ENCODE measurements at places on chromosomes 11 and 22.
A peak's percentile ranks its signal among the peaks of the same experiment; 100 is the strongest.

GRCh38 chr11:4190098-4190497 is 95.5 kb downstream of the RRM1 start:
- DNase-seq = no peak

DNA sequence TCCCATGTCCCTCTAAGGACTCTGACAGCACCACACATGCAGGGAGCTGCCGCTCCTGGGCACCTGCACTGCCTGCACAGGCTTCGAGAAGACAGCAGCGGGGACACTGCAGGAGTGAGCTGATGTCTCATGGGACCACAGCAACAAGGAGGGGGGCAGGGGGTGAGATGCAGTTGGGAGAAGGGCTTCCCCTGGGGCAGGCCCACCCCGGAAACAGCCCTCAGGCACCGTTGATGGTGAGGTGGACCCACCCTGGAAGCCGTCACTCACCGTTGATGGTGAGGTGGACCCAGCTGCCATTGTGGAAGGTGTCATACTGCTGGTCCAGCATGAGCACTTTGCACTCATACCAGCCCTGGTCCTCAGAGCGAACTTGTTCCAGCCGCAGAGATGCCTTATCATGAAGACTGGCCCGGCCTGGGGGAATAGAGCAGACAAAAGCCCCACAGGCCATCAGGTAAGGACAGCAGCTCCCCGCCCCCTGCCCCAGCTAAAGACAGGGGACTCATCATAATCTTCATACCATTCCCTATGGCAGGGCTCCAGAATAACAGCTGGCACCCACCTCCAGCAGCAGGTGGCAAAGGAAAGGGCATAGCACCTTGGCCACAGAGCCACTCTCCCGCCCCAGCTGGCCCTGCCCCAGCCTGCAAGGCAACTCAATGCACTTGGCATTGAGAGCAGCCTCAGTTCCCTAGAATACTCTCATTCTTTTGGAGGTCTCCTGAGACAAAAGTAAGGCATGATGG is 12.6 kb downstream of the IGSF9B start:
- no peak for DNase-seq

DNA sequence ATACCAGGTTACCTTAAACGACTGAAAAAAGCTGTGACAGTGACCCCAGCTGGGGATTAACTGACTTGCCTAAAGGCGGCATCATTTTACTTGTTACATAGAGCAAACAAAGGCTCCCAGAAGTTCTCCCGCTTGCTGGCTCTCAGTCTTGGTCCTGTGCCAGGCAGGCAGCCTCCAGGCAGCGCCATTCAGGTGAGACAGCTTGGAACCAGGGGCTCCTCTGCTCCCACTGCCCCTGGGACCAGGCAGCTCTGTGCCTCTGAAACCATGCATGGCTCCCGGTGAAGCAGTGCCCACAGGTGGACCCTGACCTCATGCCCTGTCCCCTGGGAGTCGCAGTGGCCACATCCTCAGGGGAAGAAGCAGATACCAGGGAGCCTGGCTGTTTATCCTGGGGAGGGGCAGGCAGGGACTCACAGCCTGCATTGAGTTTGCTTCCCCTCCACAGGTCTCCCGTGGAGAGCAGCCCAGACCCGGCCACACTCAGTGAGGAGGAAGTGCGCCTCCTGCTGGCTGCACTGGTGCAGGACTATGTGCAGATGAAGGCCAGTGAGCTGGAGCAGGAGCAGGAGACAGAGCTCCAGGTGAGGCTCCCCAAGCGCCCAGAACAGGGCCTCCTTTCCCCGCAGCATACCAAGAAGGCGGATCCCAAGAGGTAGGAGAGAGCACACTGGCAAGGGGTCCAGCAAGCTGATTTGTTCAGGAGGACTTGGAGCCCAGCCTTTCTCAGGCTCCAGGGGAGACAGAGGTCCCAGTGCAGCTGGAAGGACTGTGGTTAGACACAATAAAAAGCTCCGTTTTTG is 15.6 kb upstream of the CYP2R1 start:
- DNase-seq = peak; percentile 75

GRCh38 chr11:60927600-60927999 is 3.3 kb downstream of the TMEM132A start:
- DNase-seq = no peak

- no peak for DNase-seq
Measured at GRCh38 chr11:59222464-59223060, 9.8 kb upstream of the MPEG1 start.

GRCh38 chr11:118283756-118284350 is 19.8 kb upstream of the MPZL2 start:
- DNase-seq = no peak

GRCh38 chr11:7571640-7572000 is 57.8 kb downstream of the PPFIBP2 start:
- DNase-seq = no peak

GRCh38 chr11:15873501-15873900 is 482.8 kb downstream of the SOX6 start:
- DNase-seq = no peak

DNA sequence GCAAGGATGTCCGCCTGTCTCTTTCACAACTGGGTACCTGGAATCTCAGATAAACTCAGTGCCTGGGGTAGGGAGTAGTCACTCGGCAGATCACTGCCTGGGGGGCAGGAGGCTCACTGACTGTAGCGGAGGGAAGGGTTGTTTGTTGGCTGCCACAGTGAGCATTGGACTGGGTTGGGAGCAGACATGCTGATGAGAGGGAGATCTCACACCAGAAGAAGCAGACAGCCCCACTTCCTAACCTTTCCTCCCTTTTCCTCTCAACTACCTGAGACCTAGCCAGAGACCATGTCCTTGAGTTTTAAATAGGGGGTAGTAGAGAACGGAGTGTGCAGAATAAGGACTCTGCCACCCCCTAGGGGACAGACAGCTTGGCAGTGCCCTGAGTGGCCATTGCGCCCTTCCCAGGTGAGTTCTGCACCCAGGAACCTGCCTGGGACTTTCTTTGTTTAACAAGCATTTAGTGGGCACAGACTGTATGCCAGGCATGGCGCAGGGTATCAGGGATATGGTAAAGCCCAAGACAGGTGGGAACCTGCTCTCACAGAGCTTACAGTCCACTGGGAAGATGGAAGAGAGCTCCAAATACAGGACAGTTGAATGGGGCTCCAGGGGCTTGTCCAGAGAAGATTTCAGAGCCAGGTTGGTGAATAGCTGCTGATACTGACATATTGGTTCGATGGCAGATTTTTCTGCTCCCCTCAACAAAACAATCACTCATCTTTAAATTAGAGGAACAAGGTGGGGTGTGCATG is 115.7 kb upstream of the NNMT start:
- no peak for DNase-seq

GRCh38 chr11:12853652-12854296 is 155.3 kb upstream of the RASSF10 start:
- DNase-seq = no peak

DNA sequence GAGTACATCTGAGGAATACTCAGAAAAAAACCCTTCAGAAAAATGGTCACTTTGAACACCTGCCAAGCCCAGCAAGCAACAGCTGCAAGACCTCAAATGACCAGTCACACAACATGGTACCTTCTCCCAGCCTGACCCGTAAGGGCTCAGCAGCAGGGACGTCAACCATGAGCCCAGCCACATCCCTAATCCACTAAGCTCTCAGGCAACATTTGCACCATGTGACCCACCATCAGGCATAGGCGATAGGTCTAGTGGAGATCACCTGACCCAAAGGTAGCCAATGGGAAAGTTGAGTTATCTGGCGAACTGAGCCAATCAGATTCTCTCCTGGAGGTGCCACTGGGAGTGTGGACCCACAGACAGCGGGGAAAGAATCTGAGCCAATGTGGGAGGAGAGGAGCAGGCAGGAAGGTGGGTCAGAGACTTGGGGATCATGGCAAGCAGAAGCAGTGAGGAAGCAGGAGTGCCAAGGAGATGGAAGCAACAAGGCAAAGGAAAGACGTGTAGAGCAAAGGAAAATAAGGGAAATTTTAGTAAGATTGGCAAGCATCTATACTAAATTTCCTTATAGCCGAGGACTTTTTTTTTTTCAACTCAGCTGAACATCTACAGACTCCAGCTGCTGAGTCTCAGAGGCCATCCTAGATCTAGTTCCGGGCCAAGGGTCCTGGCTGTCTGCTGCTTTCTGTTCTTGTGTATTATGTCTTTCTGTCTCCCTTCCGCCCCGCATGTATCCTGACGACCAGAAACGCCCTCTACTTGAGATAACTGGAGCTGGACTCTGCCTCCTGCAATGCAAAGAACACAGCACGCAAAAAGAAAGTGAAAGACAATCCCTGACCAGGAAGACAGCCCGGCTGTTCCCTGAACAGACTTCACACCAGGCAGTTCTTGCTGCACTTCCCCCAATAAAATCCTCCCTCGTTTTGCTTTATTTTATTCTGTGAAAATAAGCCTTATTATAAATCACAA is 11.0 kb upstream of the PLAAT2 start:
- DNase-seq = no peak

GRCh38 chr11:76228875-76229149 is 22.5 kb upstream of the WNT11 start:
- DNase-seq = no peak

DNA sequence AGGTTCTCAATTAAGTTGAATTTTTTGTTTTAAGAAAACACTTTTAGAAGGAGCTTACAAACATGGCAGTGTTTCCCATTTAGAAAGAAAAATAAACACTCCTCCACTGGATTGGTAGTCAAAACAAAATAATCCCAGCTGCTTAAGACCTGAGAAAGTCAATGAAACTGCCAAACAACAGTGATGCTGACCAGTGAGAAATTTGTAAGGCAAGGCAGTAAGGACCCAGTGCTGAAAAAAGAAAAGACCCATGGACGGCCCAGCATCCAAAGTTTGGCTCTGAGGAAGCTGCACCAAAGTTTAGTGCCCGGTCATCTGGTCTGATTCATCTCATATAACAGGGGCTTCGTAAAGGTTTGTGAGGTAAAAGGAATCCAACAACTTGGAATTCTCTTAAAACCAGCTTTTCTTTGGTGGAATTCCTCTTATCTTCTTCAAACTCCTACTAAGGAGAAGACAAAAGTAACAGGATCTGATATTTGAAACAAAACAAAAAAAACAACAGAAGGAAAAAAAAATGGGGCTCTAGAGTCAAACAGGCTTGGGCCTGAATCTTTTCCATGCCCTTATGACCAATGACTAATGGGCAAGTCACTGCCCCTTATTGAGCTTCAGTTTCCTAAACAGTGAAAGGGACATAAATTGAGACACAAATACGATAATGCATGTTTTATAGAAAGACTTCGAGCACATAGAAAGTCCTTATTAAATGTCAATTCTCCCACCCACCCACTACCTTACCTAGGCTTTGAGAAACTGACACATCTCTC is 383.0 kb upstream of the NARS2 start:
- DNase-seq = no peak

DNA sequence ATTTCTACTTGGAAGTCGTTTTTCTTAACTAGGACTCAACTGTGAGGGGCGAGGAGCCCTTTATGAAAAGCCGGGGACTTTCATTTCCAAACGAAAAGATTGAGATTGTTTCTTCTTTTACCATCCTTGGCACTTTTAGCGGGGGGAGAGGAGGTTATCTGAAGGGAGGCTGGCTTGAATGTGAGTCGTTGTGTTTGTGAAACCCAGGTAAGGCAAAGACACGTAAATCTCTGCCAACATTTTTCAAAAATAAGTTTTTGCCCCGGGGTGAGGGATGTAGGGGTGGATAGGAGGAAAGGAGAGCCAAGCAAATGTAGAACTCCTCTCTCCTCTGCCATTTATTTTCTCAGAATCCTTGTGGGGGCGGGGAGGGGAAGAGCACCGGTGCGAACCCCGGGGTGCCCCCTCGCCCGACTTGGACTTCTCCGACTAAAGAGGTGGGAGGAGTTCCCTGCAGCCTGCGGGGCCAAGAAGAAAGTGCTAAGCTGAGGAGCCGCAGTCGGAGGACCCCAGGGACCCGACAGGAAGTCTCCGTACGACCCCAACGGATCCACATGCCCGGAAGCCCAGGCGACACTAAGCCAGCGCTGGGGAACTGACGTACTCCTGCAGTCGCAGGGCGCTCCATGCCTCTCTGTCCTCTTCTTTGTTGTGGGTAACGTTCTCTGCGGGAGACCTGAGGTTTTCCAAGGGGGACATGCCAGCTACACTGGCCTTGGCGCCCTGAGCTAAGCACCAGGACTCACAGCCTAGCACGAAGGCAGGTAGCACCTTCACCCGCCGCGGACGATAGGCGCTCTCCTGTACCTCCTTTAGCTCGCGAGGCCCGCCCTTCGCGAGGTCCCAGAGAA is 2.4 kb upstream of the WT1 start:
- DNase-seq = no peak

GRCh38 chr11:32561835-32562234 is 21.8 kb upstream of the EIF3M start:
- no peak for DNase-seq

DNA sequence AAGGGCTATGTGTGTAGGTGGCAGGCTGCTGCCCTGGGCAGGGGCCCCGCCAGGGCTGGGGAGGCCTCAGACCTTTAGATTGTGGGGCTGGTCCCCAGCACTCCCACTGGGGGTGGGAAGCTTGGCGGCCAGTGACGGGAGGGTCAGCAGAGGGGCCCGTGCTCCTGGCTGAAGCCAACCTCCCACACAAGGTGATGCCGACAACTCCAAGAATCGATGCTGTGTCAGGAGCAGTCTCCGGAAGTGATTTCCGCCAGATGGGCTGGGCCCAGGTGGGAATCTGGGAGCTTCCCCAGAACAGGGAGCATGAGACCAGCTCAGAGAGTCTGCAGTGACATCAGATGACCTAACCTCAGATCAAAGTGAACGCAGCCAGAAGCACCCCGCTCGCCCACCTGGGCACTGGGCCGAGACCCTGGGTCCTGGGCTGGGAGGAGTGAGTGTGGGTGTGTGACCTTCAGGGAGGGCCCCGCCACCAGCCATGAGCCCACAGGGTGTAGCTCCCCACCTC is 7.7 kb downstream of the TRPM5 start:
- no peak for DNase-seq

- DNase-seq = no peak
Measured at GRCh38 chr11:2328656-2329354, 27.0 kb downstream of the TSPAN32 start.

DNA sequence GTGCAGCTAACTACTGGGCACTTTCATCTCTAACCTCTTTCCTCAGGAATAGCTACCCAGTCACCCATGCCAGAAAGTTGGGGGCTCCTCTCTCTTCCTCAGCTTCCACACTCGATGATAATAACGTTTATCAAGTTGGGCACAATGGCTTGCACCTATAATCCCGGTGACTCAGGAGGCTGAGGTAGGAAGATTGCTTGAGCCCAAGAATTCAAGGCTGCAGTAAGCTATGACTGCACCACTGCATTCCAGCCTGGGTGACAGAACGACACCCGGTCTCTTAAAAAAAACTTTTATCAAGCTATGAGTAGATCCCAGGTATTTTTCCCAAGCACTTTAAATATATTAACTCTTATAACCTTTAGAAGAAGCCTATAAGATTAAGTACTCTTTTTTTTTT is 2.0 kb downstream of the SF3A1 start:
- DNase-seq = no peak

DNA sequence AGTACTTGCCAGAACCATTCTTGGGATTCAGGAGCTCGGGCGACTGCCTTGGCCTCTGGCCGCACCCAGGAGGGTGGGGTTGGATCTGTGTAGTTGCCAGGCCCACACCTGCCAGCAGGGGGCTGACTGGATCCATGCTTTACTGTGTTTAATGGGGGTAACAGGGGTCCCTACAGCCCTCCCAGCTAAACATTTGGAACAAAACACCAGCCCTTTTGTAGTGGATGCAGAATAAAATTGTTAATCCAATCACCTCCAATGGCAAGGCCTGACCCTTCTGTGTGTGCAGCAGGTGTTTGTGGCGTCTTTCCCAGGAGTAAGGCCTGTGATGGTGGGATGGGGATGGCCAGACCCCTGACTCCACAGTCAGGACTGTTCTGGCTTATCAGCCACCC is 22.5 kb downstream of the SUN2 start:
- DNase-seq = no peak
